ENCODE measurements at places on chromosomes 7 and 10. TPM values are rescaled to one million over a fixed set of nuclear protein-coding genes. Genes with fewer than 3 reads are reported as not detected.

PPRC1 gene
- total RNA-seq, result 54.2 TPM

TBC1D12 gene
- total RNA-seq, result 0.82 TPM

GRCh38 chr7:56447864-56448693 is 331.9 kb upstream of the NUPR2 start:
- DNase-seq, result no peak

- DNase-seq, result no peak
Observed at GRCh38 chr7:47343061-47343455, 238.9 kb downstream of the TNS3 start.

DNA sequence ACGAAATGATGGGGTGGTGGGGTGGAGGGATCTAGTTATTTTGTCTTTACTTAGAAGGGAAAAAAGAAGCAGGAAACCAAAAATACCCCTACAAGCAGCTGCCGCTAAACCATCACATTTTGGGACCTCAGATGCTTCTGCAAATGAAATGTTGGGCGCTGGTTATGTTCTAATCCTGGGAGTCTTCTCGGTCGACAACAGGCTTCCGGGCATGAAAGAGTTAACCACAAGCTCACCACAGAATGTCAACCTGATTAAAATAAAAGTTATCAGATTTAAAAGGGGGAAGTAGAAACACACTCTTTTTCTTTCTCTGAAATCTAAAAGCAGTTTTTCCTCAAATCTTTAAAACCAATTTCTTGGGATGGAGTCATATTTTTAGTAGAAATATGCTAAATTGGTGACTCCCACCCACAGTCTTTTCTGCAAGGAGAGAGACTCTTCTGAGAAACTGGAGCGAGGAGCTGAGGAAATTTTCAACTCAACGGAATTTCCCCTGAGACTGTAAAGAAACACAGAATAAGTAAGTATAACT is 16.8 kb downstream of the IL2RA start:
- peak; percentile 45 for DNase-seq

DNA sequence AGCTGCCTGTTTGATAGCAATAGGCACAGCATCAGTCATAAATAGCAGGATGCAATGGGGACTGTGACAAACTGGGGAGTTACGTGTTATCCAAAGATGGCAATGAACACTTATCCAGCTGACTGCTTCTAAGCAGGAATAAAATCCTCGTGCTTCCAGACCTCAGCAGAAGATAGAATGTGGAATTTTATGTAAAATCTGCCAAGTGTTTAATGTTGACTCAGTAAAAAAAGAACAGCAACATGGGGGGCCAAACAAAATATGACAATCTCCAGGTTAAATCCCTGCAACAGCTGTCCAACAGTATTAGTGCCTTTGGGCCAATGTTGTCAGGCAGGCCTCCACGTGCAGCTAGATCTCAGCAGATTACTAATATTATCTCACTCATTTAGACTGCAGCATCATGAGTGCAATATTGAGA is 127.3 kb downstream of the SEMA3C start:
- DNase-seq, result no peak

- DNase-seq, result no peak
Observed at GRCh38 chr7:27560706-27561235, 101.9 kb downstream of the HIBADH start.

DNA sequence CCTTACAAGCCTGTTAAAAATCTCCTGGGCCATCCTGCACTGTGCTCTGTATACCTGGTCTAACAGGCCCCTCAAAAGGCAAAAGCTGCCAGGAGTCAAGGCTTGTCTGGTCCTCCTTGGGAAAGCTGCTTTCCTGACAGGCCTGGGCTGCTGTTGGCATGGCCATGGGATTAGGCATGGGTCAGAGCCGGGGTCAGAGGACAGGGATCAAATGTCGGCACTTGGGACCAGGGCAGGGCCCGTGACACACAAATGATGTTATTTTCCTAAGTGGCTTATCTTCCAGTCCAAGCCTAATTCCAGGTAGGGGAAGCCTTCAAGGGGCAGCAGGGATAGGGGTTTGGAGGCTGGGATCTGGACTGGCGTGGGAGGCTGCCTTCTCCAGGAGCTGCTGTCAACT is 191.5 kb upstream of the GPR26 start:
- DNase-seq, result no peak

- no peak for DNase-seq
Observed at GRCh38 chr10:122050811-122051210, 61.8 kb downstream of the TACC2 start.

Measured in activated naive CD4-positive, alpha-beta T cell treated with anti-CD3 and anti-CD28 coated beads, Interleukin-2, amount 50 U/mL, for 72 hours (primary cell).